ENCODE measurements at places on chromosomes 16 and 17.

DNA sequence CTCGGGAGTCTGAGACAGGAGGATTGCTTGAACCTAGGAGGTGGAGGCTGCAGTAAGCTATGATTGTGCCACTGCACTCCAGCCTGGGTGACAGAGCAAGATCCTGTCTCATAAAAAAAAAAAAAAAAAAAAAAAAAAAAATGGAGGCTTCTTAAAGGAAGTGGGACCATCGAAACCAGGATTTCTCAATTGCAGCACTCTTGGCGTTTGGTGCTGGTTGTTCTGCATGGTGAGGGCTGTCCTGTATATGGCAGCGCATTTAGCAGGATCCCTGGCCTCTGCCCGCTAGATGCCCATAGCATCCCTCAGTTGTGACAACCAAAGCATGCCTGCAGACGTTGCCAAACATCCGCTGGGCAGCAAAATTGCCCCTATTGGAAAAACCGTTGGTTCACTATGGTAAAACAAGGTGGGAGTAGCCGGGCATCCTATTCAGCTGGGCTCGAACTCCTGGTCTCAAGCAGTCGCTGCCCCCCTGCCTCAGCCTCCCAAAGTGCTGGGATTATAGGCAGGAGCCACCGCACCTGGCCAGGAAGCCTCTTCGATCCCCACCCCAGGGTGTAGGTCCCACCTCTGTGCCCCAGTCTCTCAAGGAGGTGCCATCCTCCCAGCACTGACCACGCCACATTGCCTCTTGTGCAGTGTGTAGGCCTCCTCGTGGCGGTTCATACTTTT, 6.5 kb upstream of the NPIPB7 start:
- no peak for DNase-seq

GRCh38 chr17:34015253-34015652, 239.8 kb upstream of the CCL2 start:
- no peak for DNase-seq

GRCh38 chr16:28098171-28098958, 34.9 kb upstream of the GSG1L start:
- DNase-seq: no peak

DNA sequence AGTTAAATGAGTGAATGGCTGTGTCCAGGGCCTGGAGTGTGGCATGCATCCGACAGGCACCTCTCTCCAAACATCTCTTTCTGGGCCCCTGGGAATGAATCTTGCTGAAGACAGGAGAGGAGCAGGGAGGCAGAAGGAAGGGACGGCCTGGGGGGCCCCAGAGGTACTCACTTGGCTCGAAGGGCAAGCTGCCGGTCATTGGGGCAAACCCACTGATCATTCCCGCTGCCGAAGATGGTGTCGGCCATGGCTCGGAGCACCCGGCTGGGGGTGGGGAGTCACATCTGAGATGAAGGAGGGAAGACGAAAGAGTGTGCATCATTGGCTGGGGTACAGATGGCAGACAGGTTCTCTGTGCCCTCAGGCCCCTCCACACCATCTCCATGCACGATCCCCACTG, 25.3 kb downstream of the RPH3AL start:
- no peak for DNase-seq

DNA sequence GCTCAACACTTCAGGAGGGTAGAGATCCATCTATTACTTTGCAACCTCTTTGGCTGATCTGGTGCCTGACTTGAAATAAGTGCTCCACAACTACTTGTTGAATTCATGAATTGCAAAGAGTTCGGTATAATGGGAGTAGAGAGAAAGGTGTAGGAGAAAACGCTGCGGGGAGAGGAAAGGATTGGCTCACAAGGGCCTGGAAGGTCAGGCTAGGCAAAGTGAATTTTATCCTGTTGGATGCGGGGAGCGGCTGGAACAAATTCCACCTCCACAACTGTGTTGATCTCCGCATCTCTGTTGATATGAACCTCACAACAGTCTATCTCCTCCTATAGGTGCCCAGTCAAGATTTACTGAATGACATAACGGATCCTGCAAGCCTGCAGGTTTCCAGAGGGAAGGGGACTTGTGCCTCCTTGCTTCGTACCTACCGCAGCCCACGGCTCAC, 684 bp downstream of the SLX4 start:
- no peak for DNase-seq

GRCh38 chr17:43591779-43592562, 45.8 kb upstream of the ETV4 start:
- peak; percentile 93 for DNase-seq

DNA sequence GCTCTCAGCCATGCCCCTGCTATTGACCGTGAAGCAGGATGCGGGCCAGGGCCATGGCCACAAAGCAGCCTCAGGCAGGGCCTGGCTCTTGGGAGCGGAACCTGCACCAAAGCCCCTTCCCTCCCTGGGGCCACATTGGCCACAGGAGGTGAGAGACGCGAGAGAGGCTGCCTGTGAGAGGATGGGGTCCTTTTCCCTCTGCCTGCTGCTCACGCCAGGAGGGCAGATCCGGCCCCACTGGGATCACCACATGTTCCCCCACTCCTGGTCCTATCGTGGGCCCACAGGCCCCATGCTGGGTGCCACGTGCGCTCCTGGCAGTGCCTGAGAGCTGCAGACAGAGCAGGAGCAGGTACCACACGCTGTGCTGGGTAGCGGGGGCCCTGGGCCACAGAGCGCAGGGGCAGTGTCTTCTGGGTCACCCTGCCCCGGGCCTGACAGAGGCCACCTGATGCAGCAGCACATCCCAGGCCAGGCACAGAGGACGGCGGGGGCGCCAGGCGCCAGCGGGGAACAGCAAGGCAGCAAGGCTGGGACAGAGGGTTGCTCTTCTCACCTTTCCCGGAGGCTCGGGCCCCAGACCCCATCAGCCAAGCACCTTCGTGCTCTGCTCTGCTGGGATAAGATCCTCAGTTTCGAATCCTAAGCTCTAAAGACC, 9.2 kb upstream of the NUDT16L1 start:
- DNase-seq: no peak

DNA sequence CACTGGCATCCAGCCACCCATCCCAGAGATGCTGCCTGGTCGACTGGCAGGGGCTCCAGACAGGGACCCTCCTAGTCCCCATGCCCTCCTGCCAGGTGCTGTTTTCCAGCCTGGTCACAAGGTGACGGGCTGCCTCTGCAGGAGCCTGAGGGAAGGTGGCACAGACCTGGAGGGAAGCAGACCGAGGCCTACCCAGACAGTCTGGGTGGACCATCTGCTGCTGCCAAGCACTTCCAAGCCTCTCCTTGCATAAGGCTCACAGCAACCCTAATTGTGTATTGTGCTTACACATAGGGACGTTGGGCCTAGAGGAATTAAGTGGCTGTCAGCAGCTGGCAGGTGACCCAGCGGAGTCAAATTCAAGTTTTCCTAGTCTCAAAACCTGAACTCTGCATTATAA, 90.1 kb upstream of the KCNJ18 start:
- no peak for DNase-seq

- no peak for DNase-seq
Measured at GRCh38 chr16:759110-759910, 1.2 kb upstream of the MSLN start.

DNA sequence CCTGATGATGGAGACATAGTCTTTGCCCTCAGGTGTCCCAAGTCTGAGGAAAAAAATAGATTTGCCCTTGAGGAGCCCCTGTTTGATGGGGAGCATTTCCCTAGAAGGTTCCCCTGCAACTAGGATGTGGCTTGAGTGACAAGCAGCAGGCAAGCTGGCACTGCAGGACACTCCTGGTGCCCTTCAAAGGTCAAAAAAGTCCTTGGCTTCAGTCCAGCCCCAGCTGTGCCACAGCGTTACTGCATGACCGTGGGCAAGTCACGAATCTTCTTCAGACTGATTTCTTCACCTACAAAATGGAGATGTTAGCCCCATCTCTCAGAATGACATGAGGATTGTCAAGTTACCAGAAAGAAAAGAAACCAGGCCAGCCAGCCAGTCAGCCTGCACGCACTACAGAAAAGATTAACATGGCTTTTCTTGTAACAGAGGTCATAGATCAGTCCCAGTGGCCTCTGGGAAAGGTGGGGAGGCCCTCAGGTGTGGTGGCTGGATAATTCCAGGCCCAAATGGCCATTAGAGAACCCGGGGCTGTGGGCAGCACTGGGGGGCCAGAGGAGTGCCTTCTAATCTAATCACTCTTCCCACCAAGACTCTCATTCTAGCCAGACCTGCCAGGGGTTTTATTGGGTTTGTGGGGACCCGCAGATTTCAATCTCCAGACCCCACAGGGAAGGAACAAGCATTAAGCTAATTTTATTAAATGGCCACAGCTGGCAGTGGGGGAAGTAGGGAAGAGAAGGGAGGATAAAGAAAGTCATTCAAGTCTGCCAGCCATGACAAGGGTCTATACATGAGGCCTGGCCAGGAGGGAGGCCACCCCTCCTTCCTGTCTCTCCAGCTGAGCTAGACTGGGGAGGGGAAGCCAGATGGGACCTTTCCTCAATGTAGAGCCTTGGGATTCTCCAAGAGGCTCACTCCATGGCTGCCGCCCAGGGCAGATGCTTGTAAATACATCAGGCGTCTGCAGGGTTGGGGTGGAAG, 9.7 kb upstream of the KIF18B start:
- no peak for DNase-seq

DNA sequence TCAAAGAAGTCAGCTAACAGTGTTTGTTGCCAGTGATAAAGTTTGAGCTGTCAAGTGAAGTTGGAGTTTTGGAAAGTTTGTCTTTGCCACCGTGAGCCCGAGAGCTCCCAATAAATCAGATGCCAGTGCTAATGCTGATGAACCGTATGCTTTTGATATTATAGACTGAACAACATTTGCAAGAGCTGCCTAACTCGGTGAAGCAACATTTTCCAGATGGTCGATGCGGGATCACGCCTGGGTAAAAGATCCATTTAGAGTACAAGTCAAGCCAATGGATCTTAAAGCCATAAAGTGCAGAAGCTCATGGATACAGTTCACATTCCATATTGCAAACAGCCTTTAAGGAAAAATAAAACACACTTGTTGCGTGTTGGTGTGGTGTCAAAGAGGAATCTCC, 9.6 kb downstream of the BANP start:
- DNase-seq: peak; percentile 55

DNA sequence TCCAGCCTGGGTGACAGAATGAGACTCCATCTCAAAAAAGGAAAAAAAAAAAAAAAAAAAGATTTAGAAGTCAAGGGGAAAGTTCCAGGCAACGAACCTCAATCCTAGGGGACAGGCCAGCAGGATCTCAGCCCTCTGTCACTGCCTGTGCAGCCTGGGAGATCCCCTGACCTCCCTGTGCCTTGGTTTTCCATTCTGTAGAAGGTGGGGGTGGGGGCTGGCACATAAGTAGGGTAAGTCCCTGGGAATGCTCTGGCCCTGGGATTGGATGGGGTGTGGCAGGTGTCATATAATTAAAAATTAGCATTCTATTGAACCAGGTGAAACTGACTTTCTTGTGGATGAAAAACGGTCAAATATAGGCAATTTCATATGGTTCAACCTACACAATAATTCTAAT, 90.5 kb downstream of the C16orf78 start:
- DNase-seq: no peak

DNA sequence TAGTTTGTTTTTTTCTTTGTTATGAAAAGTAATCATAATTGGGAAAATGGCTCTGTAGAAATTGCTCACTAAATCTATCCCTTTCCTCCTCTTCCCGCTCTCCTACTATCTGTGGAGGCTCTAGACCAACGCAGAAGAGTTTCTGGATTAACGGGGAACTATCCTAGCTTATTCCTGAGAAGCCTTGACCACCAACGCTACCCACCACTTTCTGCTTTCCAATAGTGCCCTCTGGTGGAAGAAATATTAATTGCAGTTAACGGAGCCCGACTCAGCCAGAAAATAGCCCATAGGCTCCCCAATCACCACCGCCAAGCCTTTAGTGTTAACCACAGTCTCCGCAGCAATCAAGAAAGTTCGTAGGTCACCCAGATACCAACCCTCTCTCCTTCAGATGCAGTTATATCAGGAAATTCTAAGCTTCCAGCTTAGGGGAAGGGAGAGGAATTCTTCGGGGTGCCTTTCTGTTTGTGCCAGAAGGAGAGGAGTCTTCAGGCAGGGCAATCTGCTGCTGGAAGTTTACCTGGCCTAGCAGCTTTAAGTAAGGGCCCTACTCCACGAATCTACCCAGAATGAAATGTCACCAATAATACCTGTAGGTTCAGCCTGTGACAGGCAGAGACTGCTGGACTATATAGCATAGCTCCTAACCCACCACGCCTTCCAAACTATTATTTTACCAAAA, 23.0 kb upstream of the NSRP1 start:
- peak; percentile 80 for DNase-seq

Data from foreskin fibroblast (primary cell).